ENCODE measurements at places on chromosomes 11 and 22.

- DNase-seq = no peak
These were observed 139.8 kb downstream of the CCDC81 start for GRCh38 chr11:86514453-86514852.

DNA sequence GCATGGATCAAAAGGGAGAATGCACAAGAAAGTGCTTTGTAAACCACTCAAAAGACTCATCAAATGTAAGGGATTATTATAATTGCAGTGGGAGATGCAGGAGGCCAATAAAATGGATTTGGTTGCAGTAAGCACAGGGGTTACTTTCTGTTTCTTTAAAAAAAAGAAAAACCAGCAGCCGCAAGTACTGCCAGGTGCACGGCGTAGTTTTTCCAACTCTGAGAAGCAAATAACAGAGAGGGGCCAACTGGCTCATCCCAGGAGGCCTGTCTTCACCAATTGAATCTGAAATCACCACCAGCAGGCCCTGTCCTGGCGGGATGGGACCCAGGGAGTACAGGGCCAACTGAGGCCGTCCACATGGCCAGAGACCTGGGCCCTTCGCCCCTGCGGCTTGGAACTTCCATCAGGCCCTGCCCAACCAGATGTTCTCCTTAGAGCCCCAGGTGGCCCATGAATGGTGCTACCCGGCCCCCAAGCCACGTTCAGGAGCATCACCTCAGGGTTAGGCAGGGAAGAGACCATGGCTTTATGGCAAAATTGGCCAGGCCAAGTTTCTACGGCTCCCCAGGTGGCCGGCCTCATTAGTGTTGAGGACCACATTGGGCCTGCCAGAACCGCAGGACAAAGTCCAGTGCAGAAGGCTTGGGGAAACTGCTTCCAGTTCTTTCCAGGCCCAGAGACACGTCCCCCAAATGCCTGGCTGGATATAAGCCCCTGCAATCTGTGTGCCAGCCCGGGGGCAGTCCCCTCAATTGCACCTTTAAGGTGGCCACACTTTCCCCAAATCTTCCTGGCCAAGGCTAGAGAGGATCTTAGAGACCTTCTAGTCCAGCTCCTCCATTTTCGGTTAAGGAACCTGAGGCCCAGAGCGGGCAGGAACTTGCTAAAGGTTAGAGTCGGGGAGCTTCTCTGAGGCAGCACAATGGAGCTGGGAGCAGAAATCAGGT, 61.7 kb downstream of the CHRDL2 start:
- DNase-seq = no peak

DNA sequence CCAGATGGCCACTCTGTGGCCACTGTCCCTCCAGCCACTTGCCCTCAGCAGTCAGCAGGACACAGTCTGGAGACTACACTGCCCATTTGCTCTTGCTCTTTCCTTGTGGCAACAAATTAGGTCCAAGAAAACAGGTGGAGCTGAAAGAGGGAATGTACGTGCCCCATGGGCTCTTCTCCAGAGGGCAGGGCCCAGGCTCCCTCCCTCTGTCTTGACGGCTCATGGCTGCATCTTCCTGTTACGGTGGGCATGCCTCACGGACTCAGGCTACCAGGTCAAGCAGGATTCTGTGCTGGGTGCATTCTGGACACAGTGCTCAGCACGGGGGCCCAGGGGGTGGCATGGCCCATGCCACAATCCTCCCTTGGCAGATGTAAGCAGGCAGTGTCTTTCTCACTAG, 71.3 kb downstream of the MED15 start:
- no peak for DNase-seq

GRCh38 chr11:110435780-110436717, 6.3 kb downstream of the FDX1 start:
- DNase-seq = no peak

DNA sequence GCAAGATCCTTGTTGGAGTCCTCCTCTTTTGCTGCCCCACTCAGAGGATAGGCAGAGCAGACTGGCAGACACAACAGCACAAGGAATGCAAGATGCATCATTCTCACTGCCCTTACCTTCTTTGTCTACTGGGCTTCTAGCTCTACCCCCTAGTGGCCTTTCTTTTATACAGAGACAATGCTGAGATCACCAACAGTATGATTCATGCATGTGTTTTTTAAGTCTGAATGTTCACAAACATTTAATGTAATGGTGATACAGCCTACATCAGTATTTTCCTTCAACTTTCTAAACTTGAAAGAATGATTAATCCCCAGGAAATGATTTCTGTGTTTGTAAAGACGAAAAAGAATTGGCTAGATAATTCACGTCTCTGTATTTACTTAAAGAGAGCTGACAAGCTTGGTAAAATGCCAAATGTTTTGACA, at the start of gene MMP10:
TSS of gene MMP10 (minus strand) at position 138 of the 428 bp plus-strand sequence. CDS start at position 101, 37 bp downstream.
- peak; percentile 76 for DNase-seq

- DNase-seq = peak; percentile 36
These were observed 2.9 kb downstream of the BCR start for GRCh38 chr22:23183061-23183698.

GRCh38 chr11:17699147-17700114, 19.9 kb upstream of the MYOD1 start:
- peak; percentile 52 for DNase-seq

DNA sequence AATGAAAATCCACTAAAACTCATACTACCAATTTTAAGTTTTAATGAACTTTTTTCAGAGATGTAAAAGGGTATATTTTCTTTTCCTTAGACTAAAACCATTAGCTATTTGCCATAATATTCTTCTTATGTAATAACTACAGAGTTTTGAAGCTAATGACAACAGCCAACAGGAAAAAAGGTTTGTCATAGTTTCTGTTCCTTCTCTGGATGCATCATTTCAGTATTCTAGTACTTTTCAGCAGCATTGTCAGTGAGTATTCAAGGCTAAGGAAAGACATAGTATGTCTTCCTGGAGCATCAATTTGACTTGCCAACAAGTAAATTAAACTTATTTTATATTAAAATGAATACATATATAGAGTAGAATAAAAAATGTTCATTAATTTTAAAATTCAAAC, 166.0 kb downstream of the METTL15 start:
- DNase-seq = no peak

- DNase-seq = no peak
These were observed 91.2 kb downstream of the PIWIL4 start for GRCh38 chr11:94658386-94658785.

DNA sequence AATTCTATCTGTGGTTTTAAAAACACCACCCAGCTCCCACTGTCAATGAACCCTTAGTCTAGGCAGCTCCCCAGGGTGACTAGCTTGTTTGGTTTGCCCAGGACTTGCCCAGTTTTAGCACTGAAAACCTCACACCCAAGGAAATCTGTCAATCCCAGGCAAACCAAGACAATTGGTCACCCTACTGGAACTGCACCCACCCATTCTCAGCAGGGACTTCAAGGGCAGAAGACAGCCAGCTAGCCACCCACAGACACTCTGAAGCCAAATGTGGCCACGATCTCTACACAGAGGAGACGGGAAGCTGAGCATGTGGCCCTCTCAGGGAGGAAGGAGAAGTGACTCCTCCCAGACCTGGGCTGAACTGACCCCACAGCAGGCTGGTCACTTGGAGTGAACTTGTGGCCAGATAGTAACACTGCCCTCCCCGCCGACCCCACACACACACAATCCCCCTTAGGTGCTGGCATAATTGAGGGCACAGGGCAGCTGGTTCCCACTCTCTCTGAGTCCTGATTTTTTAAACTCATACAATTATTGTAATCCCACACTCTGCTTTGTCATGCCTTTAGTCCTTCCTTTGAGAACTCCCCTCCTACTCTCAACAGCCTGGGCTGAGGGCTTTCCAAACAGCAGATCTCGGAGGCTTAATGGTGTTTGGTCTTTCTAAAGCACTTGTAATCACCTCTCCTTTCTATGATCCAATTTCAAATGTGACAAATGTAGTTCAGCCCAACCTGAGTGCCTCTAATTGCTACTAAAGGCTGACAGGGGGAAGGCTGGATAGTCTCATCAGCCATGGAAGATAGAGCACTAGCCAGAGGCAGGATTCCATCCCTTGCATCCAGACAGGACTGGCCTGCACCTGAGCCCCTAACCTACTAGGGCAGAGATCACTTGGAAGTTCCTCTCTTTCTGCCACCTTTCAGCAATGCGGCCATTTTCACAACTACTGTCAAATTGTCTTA, 74.7 kb upstream of the DRD2 start:
- DNase-seq = no peak

DNA sequence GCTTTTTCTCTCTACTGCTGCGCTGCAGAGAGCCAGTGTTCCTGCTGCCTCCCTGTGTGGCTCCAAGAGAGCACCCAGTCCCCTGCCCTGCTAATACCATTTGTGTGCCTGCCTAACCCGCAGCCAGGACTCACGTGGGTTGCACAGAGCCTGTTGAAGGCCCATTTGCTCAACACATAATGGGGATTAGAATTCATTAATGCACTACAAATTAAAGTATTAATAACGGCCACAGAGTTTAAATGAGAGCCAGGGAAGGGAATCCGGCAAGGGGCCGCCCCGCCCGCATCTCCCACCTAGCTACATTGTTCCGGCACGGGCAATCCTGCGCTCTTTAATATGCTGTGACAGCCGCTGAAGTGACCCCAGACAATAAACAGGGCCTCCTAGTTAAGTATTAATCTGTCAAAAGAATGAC, 211.3 kb downstream of the NXPE2 start:
- no peak for DNase-seq

GRCh38 chr11:65055538-65055937, 2.8 kb downstream of the NAALADL1 start:
- DNase-seq = no peak

- no peak for DNase-seq
These were observed 39.6 kb upstream of the GRIK4 start for GRCh38 chr11:120471994-120472393.

DNA sequence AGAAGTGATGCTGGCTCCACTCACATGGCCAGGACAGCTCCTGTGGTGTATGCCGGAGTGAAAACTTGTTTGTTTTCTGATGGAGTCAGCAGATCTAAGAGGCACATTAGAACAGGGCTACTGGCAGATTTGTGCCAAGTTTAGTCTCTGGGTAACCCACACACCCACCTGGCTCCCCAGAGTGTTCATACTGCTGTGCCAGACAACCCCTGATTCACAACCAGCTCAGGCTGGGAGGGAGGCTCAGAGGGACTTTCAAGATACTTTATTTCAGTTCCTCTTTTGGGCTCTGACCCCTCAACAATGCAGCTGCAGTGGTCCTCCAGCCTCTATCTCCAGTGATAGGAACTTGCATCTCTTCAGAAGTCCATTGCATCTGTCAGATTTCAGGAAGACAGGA, 8.5 kb downstream of the NTM start:
- no peak for DNase-seq

GRCh38 chr22:32082331-32082730, 39.3 kb downstream of the SLC5A1 start:
- no peak for DNase-seq

DNA sequence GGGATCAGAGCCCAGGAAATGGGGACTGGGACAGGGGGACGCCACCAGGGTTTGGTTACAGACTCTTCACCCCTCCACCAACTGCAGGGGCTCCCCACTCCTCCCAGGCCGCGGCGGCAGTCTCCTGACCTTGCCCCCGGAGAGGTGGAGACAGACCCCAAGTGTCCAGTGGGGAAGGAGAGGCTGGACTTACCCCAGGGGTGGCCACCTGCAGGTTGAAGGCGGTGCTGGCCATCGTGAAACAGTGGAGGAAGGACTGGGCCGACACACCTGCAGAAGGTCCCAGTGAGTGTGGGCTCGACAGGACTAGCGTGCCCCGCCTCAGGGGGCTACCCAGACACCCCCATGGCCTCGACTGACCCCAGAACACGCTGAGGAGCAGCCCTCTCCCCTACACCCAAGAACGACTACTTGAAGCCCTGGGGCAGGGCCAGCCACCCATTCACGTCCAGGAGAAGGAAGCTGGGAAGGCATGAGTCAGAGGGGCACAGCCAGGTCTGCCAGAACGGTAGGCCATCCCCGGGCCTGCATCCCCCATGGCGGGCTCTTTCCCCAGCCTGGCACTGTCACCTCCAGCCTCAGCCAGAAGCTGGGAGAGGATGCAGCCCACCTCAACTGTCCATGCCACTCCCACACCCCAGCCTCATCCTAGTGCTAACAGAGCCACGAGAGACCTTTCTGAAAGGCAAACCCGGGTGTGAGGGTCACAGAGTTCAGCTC, 2.3 kb downstream of the GATD1 start:
- no peak for DNase-seq

DNA sequence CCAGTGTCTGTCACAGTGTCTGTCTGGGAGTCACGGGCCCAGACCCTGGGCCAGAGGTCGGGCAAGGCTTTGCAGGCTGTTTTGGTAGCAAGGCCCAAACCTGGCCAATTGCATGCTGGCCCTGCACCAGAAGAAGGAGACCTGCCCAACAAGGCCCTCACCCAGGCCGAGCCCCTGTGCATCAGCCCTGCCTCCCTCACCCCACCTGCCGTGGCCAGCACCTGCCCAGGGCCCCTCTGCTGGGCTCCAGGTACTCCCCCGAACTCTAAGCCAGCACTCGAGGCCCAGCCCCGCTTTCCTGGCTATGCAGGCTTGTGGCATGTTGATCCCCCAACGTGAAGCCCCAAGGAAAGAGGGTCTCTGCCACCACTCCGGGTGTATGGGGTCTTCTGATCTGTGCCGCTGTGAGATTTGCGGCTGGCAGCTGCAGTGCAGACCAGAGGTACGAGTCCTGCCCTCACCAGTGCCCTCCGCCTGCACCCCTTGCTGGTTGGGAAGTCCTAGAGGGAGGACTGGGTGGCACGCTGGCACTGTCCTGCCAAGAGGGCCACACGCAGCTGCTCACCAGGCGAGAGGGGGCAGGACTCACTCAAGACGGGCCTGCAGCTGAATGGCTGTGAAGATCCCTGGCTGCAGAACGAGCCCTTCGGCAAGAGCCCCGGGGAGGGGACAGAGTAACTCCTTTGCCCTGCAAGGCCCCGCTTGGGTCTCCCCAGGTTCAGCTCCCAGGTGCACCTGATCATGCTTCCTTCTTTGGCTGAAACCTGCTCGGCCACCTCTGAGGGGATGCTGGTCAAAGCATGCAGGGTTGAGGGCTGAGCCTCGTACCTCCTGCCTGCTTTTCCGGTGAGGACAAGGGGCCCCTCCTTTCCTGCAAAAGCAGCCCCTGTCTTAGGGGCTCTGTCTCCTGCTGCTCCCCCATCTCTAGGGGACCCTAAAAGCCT, 6.7 kb upstream of the SEPTIN5 start:
- no peak for DNase-seq

- no peak for DNase-seq
These were observed 38.2 kb downstream of the TRIOBP start for GRCh38 chr22:37734964-37735451.

DNA sequence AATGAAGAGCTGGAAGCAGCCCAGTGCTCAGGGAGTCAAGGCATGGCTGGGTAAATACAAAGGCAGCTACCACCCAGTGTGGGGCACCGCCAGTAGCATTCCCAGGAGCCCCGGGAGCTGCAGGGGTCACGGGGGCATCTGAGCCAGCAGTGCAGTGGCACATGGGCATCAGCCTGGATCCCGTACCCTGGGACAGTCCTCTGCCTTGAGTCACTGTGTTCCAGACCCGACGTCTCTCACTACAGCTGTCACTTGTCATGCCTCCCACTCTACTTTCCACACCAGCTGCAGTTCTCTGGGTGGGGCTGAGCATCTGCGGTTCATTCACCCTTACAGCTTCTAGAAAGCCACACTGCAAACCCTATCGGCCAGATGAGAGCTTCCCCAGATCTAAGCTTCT, 29.6 kb downstream of the DHCR7 start:
- no peak for DNase-seq

GRCh38 chr11:29963796-29964195, 53.0 kb downstream of the KCNA4 start:
- DNase-seq = no peak

All from fibroblast of skin of right quadriceps (primary cell).